ENCODE measurements at places on chromosomes 4 and X. TPM values are rescaled to one million over a fixed set of nuclear protein-coding genes. Genes with fewer than 3 reads are reported as not detected.
A peak's percentile ranks its signal among the peaks of the same experiment; 100 is the strongest.

The TLR3 gene
- 26.8 TPM for total RNA-seq

The UBE2K gene
- 54.3 TPM for total RNA-seq

The XG gene
- 0.41 TPM for total RNA-seq

- DNase-seq: peak; percentile 60
These were observed 378 bp upstream of the RPS6KA6 start for GRCh38 chrX:84188320-84188834.

GRCh38 chrX:71235482-71235881 is 12.5 kb downstream of the GJB1 start:
- no peak for DNase-seq

DNA sequence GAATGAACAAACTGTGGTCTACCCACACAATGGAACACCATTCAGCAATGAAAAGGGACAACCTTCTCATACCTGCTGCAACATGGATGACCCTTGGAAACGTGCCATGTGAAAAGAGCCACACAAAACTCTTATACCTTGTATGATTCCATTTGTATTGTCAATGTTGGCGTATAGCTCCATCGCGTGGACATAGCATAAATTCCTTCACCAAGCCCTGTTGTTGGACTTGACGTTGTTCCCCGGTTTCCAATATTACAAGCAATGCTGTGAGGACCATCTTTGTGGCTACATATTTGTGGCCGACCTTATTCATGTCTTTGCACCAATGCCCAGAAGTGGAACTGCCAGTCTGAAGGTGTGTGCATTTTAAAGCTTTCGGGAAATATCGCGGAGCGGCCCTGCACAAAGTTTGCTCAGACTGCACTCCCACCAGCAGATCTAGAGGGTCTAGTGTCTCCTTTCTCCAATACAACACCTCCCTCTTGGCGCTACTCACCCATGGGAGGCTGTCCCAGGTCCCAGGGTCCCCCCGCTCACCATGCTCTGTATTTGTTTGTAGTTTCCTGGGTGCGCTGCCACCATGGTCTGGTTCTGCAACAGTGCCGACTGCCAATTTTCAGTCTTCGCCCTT is at the start of gene CLDN34:
Gene CLDN34 (plus strand): TSS at position 584 of the 634 bp plus-strand sequence. CDS start 0 bp downstream, at position 584.
- DNase-seq: no peak

GRCh38 chr4:174749091-174749490 is 80.0 kb downstream of the GLRA3 start:
- no peak for DNase-seq

- DNase-seq: no peak
These were observed 276.9 kb downstream of the PTTG2 start for GRCh38 chr4:38237139-38237538.

All from lower lobe of right lung (tissue), 2 donors.